ENCODE measurements at places on chromosomes 3 and 15.

DNA sequence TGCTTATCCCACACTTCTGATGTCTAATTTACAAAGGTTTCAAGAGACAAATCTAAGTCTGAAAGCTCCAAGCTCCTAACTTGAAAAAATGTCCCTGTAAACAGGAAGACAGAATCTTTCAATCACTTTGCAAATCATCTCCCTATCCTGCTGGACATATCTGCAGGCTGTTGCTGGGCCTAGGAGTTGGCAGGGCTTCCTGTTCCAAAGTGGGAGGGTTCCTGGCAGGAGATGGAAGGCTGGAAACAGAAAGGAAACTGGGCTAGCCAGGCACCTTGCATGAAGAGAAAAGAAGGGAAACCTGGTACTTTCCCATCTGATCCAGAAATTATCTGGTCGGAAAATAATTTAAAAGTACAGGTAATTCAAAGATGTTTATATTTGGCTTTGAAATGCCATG lies 227.3 kb upstream of the IL12A start:
- no peak for DNase-seq

GRCh38 chr3:39122813-39123212 lies 15.3 kb downstream of the TTC21A start:
- no peak for DNase-seq

DNA sequence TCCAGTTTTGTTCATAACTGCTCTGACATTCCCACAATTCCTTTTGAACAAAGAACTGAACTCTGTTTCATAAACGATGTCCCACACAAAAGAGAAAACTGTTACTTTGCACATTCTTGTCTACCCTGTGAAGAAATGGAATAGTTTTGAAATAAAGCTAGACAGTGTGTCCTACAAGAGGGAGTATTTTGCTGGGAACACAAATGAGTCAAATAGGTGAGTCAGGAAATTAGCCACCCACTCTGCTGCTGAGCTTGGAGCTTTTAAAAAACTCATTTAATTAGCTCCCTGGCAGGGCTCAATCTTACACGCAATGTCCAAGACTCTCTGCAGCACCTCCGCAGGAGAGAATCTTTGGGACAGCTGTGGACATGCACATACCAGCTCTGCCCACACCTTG lies 193.4 kb downstream of the SLC9A9 start:
- no peak for DNase-seq

- DNase-seq, result no peak
Observed at GRCh38 chr3:160648701-160649100, 28.3 kb upstream of the ARL14 start.

DNA sequence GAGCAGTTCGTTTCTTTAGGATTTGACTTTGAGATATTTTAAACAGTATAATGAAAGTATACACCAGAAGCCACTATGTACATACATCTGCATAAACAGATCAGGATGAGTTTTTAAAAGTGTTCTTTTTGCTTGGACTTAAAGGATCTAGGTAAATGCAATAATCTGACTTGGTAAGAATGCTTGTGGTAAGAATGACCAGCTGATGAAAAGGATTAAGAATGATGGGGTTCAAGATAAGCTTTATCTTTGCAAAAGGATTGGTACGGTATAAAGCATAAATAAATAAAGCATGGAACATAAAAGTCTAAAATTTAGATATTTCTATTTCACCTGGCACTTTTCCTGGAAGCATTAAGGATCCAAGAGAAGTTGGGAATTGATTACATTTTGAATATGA lies 9.8 kb upstream of the MME start:
- no peak for DNase-seq

All from activated T-cell treated with anti-CD3 and anti-CD28 coated beads for 1 hour (primary cell).